ENCODE measurements at places on chromosomes 16 and 17.

DNA sequence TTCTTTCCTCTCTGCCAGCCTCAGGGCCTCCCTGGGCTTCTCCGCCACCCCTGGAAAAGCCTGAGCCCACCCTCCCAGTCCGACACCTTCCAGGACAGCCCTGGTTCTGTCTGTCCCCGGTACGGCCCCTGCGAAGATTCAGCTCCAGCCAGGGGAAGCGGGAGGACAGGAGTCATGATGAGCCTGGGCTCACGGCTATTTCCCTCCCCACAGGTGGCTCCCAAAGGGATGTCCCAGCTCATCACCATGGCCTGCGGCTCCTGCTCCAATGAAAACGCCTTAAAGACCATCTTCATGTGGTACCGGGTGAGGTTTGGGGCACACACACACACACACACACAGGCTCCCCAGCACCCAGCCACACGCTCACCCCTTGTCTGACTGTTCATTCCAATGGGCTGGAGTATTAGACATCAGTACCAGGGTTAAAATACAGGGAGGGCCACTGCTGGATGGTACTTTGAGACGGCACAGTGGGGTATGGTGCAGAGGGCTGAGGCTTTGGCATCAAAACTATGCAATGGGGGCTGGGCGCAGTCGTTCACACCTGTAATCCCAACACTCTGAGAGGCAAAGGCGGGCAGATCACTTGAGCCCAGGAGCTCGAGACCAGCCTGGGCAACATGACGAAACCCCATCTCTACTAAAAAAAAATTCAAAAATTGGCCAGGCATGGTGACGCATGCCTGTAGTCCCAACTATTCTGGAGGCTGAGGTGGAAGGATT, 32.8 kb downstream of the TMEM186 start:
- DNase-seq = no peak

DNA sequence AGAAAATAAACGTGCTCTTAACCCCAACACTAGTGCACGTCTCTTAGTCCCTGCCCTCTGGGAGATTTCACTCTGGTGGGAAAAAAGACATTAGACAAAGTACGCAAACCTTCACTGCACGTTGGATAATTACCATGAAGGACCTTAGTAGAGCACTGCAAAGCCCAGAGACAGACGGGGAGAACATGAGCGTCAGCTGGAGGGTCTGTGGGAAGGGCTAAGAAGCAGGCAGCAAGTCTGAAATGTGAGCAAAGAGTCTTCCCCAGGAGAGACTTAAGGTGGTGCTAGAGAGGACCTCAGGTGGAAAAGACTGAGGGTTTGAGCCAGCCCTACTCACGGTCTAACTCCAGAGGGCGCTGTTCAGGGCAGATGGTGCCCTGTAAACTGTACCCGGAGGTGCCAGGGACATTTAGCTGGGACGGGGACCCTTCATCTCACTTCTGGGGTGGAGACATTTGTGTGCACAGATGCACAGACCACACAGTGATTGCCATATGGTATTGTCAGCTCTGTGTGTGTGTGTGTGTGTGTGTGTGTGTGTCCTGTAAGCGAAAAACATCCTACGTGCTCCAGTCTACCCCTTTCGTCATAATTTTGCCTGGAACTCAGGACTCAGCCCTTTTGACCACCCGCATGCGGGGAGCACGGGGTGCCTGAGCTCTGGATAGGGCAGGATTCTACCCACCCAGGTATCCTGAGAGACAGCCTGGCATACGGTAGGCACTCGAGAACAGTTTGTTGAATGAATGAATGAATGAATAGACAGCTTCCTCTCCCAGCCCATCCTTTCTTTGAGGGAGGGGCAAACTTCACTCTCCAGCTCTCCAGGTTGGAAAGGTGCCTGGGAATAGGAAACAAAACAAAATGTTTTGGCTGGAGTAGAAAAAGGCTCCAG, 10.1 kb upstream of the STAC2 start:
- DNase-seq = peak; percentile 65

DNA sequence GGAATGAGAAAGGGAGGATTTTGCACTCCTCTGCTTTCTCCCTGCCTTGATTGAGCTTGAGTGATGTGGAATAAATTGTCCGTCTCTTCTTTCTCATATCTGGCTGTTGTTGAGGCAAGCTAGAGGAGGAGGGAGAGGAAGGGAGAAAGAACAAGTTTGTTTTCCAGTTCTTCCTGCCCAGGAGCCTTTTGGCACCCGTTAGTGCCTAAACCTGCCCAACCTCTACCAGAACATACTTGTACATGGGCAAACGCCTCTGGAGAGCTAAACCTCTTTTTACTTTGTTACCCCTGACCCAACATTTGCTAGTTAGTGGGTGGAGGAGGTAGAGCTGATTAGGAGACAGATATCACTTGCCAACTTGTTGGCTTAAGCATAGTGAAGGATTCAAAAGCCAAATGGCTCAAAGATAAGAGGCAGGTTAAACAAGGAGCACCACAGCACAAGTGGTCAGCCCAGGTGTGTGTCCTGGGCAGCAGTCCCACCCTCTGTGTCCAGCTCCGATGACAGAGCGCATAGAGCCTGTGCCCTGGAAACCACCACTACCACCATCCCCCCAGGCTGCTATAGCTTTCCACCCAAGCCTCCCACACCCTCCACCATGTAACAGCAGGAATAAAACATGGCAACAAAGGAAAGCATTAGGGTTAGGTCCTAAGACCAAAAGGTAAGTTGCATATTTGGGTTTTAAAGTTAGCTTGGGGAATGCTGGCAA, 6.5 kb downstream of the ODF4 start:
- DNase-seq = no peak

- no peak for DNase-seq
Observed at GRCh38 chr17:77875881-77876509, 82.5 kb upstream of the TNRC6C start.

DNA sequence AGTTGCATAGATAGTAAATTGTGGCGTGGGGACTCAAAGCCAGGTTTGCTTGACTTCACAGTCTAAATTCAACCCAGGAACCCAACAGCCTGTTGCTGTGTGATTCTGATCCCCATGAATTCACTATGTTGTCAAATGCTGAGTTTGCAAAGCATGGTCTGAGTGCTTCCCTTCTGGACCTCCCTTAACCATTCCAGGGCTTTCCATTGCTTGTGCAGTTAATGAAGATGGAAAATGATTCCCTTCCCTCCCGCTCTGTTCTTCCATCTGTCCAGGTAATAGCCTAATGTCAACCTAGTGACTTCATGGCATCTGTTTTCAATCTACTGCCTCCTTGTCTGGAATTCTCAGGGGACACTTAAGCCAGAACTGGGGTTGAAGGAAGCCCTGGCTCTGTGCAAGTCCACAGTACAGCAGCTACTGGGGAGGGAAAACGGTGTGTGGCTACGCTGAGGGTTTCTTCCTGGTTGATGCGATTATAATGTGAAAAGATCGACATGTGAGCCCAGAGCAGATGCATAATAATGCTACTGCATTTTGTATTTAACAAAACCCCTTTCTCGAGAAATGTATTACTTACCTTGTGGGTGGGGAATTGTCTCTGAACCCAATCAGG, 206.7 kb downstream of the CDH13 start:
- no peak for DNase-seq

DNA sequence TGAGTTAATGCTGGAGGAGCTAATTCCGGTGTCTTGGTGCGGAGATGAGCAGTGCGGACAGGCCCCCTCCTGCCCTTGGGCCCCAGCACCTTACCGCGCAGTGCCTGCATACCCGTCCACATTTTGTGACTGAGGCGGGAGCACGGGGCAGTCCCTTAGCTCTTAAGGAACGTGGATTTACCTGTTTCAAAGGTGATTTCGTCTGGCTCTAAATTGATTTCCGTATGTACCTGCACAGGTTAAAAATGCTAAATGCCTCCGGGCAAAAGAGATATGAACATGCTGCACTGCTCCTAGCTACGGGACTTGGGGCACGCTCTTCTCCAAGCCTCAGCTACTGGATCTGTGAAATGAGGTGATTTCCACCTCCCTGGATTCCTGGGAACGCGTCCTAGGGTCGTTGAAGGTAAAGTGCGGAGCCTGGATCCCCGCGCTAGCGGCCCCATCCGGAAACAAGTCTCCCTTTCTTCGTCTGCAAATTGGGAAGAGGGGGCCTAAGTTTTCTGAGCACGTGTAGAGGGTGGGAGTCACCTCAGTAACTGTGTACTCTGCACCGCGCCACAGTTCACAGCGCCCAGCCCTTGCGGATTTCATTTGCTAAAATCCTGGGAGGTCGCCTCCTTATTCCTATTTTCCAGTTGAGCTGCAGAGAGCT, 669 bp upstream of the CRISPLD2 start:
- no peak for DNase-seq

- peak; percentile 76 for DNase-seq
Observed at GRCh38 chr17:31593806-31594205, 202.3 kb downstream of the RAB11FIP4 start.

DNA sequence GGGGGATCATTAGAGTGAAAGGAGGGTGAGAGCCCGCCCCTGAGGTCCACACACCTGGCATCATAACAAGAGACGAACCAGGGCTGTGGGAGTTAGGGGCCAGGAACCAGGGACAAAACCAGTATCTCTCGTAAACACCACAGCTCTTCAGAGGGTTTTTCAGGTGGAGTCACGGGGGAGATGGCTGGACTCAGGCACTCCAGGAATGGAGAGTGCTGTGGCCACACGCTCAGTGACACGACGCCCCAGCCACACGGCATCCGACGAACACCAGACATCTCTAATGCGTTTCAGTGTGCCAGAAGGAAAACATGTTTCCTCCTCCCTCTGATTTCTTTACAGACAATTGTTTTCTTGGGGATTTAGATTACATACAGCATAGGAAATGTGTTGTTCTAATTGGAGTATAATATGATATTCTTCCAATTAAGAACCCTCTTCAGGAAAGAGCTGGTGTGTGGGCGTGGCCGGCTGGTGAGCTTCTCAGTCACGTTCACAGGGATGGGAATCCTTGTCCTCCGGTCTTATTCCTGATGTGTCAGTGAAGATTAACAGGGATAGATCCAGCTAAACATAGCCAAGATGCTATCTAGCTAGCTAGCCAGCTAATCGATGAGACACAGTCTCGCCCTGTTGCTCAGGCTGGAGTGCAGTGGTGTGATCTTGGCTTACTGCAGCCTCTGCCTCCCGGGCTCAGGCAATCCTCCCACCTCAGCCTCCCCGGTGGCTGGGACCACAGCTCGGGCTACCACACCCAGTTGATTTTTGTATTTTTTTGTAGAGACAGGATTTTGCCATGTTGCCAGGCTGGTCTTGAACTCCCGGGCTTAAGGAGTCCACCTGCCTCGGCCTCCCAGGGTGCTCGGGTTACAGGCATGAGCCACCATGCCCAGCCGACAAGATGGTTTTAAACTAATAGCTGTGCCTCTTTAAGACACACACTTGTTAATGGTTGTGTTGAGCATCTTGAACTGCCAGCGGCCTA, 98.6 kb downstream of the BANP start:
- no peak for DNase-seq

GRCh38 chr17:47883589-47884426, 12.2 kb upstream of the SP2 start:
- no peak for DNase-seq

DNA sequence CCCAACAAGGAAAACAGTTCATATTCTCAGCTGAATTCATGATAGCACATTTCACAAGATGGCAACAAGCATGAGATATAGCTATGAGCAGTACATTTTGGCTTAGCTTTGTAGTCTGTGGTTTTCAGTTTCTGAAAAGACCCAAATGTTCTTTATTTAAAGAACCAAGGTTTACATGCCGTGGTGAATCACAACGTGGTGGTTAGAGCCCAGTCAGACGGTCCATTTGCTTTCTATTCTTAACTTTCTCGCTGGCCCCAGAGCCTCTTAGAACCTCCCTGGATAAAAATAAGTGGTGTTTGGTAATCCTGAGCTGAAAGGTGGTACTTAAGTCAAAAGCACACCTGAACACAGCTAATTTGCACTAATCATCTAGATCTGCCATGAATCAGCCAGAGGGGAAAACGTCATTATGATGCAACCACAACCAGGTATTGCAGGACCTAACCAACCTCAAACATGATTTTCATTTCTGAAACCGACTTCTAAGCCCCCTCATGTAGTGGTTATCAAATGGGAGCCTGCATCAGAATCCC, 18.6 kb upstream of the HAPSTR1 start:
- peak; percentile 69 for DNase-seq

DNA sequence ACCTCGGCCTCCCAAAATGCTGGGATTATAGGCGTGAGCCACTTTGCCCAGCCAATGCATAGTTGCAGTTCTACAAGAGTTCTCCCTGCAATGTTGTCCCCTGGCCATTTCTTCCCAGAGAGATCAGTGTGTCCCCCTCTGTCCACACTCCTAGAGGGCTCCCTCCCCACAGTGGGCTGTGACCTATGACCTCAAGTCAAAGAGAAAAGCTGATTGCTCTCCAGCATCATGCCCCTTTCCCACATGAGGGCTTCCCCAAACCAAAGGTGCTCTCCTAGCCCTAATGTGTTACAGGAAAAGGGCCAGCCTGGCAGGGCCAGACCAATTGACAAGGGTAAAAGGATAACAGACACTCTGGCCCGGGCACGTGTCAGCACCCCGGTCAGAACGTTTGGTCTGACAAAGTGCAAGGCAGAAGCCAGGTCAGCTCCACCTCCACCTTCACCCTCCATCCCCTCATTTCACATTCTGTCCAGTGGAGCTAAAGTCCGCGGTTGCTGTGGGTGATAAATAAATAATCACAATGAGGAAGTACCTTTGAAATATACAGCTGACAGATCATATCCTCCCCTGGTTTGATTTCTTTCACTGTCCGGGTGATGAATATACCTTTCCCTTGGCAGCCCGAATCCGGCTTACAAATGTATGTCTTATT, 17.8 kb downstream of the TTLL6 start:
- no peak for DNase-seq

GRCh38 chr17:3981455-3981854, 17.2 kb upstream of the ATP2A3 start:
- DNase-seq = no peak

- DNase-seq = no peak
Observed at GRCh38 chr16:57390636-57391295, 13.8 kb upstream of the CCL17 start.

DNA sequence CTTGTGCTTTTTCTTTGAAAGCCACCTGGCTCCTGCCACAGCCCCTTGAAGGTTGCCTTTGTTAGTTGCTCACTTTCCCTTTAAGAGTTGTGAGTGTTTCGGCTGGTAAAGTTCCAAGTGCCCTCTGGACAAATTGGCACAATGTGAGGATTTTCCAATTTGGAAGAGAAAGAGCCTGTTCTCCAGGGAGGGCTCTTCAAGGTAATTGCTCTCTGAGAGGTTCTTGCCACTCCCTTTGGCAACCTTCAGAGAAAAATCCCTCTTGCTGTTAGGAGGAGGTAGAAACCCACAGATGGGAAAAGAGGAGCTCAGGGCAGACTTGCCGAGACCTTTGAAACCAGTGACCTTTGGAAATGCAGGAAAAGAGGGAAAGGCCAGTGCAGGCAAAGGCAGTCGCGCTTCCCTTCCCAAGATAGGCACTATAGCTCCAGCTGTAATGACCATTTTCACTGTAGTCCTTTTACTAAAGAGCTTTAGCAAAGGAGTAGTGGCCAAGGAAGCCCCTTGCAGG, 49.0 kb upstream of the AKAP1 start:
- DNase-seq = no peak

Measured in AG08396 (cell line).